Muscle of back (tissue), 13 donors: ENCODE measurements at places on chromosomes 5 and 9. TPM values are rescaled to one million over a fixed set of nuclear protein-coding genes. Genes with fewer than 3 reads are reported as not detected.

- DNase-seq = no peak
These were observed 319.1 kb downstream of the ANXA1 start for GRCh38 chr9:73470766-73471165.

DNA sequence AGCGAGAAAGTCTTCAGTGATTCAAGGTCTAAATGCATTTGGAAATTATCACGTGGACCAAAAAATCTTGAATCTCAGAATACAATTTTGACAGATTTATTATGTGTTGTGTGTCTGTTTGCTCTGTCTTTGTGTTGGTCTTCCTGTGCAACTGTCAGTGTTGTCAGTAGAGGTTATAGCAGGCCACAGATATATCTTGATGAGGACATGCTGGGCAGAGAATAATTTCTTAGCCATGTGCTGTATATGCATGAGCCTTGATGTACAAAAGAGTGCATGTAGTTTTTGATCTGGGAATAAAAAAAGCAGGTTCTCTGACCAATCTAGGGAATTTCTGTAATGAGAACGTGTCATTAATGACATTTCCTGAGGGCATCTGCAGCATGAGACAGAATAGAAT lies 57.6 kb downstream of the ZSWIM6 start:
- DNase-seq = no peak

DNA sequence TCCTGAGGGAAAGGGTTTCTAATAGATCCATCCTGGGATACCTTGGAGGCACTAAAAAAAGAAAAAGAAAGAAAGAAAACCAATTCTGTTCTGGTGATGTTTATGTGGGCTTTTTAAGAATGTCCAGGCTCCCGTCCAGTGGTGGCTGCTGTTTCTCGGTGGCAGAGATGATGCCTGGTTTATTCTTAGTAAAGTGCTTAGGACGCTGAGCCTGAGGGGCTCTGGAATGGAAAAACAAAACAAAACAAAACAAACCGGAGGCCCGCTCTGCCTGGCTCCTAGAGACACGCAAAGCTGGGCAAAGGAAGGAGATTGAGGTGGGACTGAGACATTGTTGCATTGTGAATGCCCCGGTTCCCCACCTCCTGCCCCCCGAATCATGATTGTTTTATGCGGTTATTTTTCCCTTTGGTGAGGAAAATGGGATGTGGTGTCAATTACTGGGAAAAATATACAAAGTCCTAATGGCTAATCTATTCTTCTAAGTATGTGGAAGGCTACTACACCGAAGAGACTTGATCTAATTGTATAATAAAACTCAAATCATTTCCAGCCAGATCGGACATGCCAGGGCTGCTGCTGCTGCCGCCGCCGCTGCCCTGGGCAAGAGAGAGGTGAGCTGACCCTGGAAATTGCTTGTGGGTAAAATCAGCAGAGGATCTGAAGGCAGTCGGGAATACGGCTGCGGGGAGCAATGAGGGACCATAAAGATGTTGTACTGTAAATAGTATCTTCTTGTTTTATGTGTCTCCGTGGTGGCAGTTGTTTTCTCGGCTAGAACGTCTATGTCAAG lies 644.9 kb downstream of the CCDC171 start:
- no peak for DNase-seq

GRCh38 chr5:175718401-175719108 lies 60.7 kb downstream of the HRH2 start:
- DNase-seq = no peak

DNA sequence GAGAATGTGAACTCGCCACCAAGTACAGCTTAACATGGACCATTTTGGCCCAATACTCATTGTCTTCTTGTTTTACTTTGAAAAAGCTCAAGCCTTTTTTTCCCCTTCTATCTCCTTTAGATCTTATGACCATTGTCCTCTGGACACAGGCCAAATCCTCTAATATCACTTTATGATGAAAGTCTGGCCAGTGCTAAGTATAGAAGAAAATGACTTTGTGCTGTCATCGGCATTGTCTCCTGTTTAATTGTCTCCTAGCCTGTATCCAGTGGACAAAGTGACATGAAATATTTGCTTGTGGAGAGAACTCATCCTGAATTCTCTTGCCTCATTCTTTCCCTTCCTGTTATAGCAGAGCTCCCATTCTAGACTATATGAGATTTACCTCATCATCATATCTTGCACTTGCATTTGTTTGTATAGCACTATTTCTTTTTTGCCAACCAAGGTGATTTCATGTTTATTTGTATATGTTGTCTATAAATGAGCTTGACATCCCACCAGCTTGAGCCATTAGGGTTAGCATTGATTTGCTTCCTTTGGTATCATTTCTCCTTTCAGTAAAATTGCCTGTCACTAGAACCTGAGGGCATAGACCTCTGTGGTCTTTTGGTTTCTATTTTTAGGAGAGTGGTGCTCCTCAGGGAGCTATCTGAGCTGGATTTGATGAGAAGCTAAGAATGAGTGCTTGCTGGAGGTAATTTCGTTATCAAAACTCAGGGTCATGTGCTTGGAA lies 18.8 kb upstream of the TNFAIP8 start:
- DNase-seq = no peak

- no peak for DNase-seq
These were observed 171.8 kb downstream of the SEMA5A start for GRCh38 chr5:9374025-9374424.

- peak; percentile 82 for DNase-seq
These were observed 501.5 kb downstream of the SPATA31D1 start for GRCh38 chr9:82490019-82490499.

Gene KIAA0825
- 2.7 TPM for polyA plus RNA-seq

GRCh38 chr9:79329861-79330260 lies 241.9 kb upstream of the TLE4 start:
- no peak for DNase-seq

Gene FOXD4L4
- not detected for polyA plus RNA-seq
